Stimulated activated CD8-positive, alpha-beta memory T cell treated with anti-CD3 and anti-CD28 coated beads, Interleukin-4, amount 100 ng/mL, for 24 hours (primary cell): ENCODE measurements at places on chromosomes 13 and 19.

DNA sequence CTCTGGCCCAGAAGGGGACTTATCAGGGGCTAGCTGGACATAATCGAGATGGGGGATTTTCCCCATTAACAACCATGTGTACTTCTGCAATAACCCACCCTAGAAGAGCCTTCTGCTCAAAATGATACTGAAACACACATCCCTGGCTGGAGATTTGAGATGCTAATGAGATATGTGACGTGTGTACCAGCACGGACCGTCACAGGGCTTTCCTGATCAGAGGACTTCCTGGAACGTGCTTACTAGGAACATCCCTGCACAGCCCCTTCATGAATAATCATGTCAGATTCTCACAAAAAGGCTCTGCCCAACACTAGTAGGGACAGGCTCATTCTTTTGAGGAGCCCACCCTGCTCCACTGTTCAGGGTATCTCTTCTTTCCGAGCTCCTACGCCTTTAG, 6.5 kb upstream of the ERVV-1 start:
- DNase-seq = no peak

GRCh38 chr13:43240278-43240677, 216.9 kb downstream of the DNAJC15 start:
- no peak for DNase-seq

DNA sequence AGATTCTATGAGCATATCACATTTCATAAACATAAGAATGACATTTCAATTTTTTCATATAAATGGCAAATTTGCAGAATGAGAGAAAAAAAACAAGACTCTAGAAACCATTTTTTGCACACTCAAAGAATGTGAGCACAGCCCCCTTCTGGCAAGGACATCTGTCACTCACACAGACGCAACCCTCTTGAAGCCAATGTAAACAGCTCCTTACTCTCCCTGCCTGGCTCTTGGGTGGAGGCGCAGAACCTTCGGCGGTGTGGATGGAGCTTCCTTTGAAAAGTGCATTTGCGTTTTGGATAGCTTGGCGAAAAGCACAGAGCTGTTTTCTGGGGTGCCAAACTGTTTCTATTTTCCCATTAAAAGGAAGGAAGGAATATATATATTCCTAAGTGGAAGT, 367.6 kb upstream of the TSHZ3 start:
- DNase-seq = no peak

GRCh38 chr13:100128373-100128772, 39.5 kb downstream of the PCCA start:
- no peak for DNase-seq

DNA sequence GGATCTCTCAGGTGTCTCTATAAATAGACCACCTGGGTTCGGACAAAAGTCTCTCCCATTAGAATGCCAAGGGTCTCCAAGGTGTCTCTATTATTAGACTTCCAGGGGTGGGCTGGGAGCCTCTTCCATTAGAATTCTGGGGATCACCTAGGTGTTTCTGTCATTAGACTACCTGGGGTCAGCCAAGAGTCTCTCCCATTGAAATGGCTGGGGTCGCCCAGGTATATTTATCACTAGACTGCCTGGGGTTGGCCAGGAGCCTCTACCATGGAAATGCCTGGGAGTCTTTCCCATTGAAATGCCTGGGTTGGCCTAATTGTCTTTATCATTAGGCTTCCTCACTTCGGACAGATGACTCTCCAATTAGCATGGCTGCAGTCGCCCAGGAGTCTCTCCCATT, 1565.5 kb downstream of the UQCRFS1 start:
- no peak for DNase-seq

DNA sequence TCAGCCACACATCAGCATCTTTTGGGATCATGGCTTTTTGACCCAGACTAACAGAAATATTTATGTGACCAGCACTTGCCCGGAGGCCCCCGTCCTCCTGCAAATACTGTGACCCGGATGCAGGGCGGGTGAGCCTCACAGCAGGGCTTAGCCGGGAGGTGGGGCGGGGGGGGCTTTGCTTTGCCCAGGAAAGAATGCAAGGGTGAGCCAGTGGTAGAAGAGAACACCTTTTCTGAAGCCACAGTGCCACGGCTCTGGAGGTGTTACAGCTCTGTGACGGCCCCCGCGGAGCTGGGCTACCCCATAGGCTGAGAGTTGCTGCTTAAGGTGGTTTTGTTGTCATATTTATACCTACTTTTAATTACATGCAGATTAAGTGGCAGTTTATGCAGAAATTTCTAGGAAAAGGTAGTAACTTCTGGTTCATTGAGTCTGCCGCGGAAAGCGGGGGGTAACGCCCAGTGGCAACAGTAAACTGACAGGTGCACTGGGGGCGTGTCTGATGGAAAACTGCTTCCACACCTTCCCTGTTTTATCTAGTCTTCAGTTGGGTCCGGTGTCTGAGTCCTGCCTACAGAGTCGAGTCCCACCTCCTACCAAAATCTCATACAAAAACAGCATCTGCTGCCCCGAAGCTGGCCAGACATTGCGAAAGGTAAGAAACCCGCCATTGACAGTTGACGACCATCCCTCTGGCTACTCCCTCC, 187.9 kb downstream of the TEX29 start:
- no peak for DNase-seq

DNA sequence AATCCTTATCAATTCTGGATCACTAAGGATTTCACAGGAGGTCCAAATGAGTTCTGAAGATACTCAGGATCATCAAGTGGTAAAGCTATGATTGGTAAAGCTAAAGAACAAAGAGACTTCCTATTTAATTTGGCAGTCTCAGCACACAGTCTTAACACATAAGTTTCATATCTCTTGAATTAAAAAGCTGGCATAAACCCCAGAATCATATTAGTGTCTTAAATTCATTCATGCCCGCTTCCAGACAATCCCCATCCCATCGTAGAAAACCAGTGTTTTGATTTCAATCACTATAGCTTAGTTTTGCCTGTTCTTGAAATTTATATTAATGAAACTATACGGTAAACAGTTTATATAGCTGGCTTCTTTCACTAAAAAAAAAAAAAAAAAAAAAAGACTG, 278.7 kb downstream of the DIAPH3 start:
- DNase-seq = no peak

GRCh38 chr13:22403144-22403543, 732.3 kb downstream of the FGF9 start:
- no peak for DNase-seq

GRCh38 chr13:42001580-42001979, 40.7 kb upstream of the VWA8 start:
- DNase-seq = no peak

DNA sequence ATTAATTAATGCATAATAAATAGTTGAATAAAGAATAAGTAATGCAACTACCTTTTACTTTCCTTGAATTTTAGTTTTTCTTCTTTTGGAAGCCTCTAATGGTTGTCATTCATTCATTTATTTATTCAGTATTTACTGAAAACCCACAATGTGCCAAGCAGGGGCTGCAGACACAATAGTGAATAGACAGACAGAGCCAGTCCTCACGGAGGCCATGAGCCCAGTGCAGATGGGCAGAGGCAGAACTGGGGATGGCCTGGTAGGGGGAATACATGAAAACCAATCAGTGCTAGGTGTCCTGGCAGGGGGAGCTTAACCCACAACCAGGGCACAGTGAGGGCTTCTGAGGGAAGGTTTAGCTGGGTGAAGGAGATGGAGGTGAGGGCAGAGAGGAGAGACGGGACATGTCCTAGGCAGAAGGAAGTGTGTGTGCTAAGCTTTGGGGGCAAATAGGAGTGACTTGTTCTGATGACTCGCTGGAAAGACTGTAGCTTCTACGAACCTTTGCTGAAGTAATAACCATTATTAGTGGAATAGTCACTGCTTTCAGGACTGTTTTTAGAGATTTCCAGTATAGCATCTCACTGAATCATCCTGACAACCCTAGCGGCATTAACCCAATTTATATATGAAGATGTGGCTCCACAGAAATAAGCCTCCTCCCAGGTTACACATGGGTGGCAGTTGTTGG, 55.9 kb downstream of the ERCC5 start:
- no peak for DNase-seq

DNA sequence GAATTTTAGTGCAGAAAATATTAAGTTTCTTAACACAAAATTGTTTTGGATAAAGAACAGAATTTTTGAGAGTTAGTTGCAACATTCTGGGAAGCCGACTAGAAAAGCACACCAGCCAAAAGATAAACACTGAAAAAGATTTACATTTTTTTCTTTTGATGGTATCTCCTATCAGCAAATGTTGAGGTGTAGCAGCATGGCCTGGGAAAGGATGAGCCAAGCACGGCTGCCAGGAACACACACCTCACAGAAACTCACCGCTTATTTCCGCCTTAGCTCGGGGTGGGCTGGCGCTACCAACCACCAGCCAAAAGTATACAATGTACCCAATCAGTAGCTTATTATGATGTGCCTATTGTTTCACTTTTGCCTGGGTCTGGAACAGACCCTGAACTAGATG, 134.7 kb downstream of the MIPEP start:
- DNase-seq = no peak

DNA sequence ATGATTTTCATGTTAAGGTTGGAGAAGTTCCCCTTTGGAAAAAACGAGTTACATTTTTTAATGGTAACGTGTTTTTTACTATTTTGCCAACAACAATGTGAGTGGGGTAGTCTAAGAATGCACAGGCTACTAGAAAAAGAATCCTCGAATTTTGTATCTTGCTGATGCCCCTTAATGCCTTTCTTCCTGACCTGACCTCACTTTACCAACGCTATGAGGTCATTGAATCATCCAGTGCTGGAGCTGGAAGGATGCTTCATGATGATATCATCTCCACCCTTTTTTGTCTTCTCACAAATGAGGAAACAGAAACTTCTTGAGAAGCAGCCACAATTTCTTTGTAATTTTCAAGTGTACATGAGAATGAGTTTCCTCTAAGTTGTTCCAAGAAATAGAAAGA, 8.2 kb upstream of the UBL3 start:
- DNase-seq = no peak

GRCh38 chr19:7230826-7231225, 63.4 kb downstream of the INSR start:
- no peak for DNase-seq

GRCh38 chr13:31846961-31847752, 107.8 kb downstream of the RXFP2 start:
- no peak for DNase-seq

DNA sequence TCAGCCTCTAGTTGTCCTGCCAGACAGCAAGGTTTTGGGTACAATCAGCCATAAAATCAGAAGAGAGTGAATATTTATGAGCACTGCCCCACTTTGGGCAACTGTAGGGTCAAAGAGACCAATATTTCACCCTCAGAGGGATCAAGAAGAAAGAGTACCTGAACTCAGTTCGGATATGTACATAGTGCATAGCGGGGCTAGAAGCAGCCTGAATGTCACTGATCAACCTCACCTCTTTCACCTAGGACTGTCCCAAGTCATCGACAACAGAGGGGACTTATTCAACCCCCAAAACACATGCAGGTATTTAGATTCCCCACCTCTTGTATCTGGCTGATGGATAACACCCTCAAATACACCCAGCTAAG, 446.9 kb downstream of the COG6 start:
- no peak for DNase-seq

DNA sequence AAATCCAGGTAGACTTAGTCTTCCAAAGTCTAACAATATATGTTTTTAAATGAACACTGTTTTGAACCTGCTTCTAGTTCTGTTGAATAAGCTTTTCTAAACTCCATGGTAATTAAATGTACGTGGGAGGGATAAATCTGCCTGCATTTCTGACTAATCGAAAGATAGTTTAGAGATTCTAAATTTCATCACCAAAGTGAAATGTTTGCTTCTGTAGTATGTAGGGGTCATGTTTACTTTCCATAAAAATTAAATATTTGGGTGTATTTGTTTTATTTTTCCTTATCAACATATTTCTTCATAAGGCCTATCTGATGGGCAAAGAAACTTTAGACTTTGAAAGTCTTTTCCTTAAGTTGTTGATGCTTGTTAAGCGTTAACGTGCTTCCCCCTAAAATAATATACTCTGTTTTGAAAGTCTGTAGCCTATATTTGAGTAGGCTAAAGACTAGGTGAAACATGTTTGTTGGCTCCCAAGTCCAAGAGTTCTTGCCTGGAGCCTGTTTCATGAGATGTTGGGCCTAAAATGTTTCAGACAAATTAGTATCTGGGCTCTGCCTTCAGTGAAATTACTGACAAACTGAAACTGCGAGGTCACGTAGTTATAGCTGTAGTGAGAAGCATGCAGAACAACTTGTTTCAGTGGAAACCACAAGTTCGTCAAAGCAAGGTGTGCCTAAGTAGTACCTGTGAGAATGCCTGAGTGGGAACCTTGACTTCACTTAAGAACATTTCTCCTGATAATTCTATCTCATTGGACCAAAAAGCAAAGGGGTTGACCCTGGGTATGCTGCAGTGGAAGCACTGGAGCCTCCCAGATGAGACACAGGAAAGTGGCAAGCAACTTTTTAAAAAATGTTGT, 126.2 kb downstream of the LMO7 start:
- no peak for DNase-seq

DNA sequence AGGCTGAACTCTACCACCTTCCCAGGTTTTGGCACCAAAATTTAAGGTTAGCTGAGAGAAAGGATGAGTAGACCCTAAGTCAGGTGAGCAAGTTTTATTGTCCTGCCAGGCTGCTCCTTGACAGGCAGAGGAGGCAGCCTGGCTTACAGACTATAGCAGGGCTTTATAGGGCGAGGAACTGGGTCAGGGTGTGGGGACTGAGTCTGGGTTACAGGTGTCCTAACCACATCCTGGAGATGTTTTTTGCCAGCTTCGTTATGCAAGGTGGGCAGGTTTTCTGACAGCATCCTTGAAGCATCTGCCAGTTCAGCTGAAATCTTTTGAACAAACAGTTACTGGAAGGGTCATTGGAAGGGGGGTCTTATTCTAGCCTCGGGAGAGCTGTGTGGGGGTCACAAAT, 905.7 kb upstream of the SLITRK5 start:
- DNase-seq = no peak

GRCh38 chr13:49063011-49063410, 87.3 kb downstream of the FNDC3A start:
- DNase-seq = no peak

- DNase-seq = no peak
Measured at GRCh38 chr19:33395561-33396550, 22.3 kb downstream of the CEBPG start.

GRCh38 chr13:97141564-97142005, 80.5 kb upstream of the MBNL2 start:
- no peak for DNase-seq

- no peak for DNase-seq
Measured at GRCh38 chr13:34879851-34880250, 62.2 kb upstream of the NBEA start.

DNA sequence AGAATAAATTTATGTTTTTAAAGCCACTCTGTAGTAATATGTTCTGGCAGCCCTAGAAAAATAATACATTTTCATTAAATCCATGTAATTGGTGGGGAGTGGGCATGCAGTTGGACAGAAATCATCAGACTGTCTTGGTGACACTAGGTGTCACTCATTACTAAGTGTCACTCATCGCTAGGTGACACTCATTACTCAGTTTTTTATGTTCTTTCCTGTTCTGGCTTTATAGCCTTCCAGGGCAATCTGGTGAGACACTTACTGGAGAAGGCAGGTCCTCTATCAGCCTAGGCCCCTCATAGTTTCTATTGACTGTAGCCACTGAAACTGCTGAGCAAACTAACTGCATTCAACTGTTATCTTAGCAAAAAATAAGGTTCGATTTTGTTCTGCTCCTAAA, 542.1 kb downstream of the SLITRK1 start:
- DNase-seq = no peak
